Activated CD4-positive, CD25-positive, alpha-beta regulatory T cell treated with anti-CD3 and anti-CD28 coated beads, Interleukin-2, amount 50 U/mL, for 24 hours (primary cell): ENCODE measurements at places on chromosomes 3 and 15.

- ATAC-seq: no peak
Observed at GRCh38 chr15:81454024-81454423, 80.0 kb upstream of the TMC3 start.

- no peak for ATAC-seq
Observed at GRCh38 chr15:95448531-95449229, 881.8 kb upstream of the NR2F2 start.

DNA sequence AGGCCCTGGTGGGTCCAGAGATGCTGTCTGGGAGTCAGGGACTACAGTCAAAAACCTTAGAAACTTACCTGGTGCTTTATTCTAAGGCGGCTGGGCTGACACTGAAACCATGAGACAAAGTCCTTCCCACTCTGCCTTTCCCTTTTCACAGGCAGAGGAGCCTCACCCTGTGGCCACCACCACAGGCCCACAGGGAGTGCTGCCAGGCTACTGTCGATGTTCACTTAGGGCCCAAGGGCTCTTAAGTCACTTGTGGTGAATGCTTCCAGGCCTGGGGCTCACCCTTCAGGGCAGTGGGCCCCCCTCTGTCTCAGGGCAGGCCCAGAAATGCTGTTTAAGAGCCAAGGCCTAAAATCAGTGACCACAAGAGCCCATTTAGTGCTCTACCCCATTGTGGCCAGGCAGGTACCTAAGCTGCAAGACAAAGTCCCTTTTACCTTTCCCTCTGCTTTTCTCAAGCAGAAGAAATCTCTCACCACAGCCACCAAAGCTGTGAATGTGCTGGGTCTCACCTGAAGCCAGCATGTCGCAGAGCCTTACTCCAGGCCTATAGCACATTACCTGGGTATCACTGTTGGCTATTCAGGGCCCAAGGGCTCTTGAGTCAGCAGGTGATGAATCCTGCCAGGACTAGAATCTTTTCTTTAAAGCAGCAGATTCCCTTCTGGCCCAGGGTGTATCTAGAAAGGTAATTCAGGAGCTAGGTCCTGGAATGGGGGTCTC is 39.5 kb upstream of the GOLGA6B start:
- no peak for ATAC-seq

DNA sequence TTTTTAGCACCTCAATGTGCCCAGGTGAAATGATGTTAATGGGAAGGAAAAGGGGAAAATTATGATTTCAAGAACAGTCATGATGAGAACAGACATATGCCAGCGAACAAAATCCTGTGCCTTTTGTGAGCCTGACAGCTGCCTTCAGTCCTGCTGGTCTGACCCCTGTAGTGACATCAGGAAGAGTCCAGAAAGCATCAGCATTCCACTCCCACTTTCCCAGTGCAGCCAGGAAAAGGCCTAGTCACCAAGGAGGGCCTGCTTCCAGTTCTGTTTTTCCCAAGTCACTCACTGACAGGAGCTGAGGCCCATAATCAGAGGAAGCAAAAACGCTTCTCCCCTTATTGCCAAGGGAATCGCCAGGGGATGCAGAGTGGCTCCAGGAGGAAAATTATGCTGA is 218.4 kb downstream of the ABHD5 start:
- no peak for ATAC-seq

DNA sequence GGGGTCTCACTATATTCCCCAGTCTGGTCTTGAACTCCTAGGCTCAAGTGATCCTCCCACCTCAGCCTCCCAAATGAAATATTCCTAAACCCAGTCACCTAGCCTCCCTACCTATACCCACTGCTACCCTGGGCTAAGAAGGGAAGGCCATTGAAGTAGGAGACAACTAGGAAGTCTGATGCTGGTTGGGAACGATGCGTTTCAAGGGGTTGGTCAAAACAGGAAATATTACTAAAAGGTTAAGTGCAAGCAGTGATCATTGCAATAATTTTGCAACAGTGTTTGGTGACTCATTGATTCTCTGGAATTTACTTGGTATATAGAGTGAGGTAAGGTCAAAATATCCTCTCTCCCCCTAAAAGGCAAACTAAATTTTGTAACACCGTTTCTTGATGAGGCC is 4.6 kb upstream of the UQCRC1 start:
- peak; percentile 31 for ATAC-seq

GRCh38 chr3:195563317-195563716 is 20.2 kb upstream of the PPP1R2 start:
- ATAC-seq: no peak

DNA sequence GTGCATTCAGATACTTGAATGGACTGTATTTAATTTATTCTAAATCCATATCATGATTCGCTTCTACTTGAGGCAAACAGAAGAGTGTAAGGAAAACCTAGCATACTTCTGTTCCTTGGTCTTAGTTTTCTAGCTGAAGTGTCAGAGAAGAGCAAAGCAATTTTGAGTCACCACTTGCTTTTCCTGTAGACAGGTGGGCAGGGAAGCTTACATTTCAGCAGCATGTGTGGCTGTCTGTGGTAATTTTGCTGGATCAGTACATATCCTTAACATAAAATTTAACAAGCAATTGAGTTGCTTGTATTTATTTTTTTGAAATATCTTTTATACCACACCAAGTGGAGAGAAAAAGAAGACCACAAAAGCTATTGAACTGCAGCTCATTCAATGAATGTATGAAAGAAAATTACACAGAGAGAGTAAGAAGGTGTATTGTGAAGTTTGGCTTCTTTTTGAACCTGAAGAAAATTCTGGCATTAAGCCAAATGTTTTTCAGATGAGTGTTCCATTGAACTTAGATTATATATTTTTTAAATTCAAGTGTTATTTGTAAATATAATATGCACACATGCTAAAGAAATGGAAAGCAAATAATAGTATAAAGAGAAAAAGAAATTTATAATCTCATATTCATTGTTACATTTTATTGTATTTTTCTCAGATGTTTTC is 747.6 kb downstream of the NAALADL2 start:
- ATAC-seq: no peak
